ENCODE measurements at places on chromosomes 1 and 21. TPM values are rescaled to one million over a fixed set of nuclear protein-coding genes. Genes with fewer than 3 reads are reported as not detected.
A peak's percentile ranks its signal among the peaks of the same experiment; 100 is the strongest.

DNA sequence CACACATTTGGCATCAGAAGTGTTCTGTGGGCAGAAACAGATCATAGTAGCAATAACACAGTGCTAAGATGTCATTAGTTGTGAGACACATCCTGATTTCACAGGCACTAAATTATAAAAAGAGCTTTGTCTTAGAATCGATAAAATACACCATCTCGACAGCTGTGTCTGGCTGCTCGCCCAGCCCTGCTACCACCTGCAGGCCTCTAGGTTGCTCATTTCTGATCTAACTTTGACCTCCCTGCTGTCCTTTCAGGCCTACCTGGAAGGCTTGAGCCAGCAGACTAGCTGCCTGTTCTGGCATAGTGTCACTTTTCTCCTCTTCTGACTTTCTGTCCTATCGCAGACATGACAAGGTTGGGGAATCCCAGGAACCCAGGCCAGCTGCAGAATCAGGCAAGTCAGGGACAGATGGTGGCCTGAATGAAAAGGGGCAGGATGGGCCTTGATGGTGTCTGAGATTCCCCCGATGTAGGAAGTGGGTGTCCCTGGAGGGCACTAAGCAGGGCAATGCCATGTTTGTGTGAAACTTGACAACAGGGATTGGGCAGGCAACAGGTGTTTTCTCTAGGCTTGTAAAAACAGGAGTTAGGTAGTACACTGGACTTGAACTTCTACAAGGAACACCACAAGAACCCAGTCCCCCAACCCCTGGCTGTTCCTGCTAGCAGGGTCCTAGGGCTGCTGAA, 66.6 kb upstream of the RHOU start:
- no peak for DNase-seq

- no peak for DNase-seq
Observed at GRCh38 chr1:75074831-75075395, 59.3 kb upstream of the LHX8 start.

DNA sequence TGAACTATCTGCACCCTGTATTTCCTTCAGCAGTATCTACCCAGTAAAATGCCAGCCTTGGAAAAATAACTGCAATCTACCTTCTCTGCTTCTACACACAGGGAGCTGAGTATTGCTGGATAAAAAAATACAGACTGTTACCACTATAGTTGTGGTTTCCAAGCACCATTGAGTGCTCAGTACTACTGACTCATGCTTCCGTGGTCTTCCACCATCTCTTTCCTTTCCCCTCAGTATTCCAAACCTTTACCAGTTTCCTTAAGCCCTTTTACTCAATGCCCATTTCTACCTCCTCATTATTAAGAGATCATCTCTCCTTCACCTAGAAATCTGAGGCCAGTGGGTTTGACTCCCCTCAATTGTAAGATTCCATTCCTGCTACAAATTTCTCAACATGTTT, 23.8 kb downstream of the GLMN start:
- DNase-seq: peak; percentile 64

DNA sequence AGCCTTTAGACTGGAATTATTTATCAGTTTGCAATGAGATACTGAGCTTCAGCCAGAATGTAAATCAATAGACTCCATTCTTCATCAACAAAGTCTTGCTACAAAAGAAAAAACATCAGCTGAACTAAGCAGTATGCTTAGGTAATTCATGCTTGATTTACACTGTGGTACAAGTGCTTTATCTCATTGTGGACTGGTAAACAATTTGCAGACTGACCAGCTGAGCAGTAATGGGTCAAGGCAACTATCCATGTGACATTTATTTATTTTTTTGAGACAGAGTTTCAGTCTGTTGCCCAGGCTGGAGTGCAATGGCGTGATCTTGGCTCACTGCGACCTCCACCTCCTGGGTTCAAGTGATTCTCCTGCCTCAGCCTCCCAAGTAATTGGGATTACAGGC, 39.8 kb upstream of the SYT2 start:
- DNase-seq: no peak

DNA sequence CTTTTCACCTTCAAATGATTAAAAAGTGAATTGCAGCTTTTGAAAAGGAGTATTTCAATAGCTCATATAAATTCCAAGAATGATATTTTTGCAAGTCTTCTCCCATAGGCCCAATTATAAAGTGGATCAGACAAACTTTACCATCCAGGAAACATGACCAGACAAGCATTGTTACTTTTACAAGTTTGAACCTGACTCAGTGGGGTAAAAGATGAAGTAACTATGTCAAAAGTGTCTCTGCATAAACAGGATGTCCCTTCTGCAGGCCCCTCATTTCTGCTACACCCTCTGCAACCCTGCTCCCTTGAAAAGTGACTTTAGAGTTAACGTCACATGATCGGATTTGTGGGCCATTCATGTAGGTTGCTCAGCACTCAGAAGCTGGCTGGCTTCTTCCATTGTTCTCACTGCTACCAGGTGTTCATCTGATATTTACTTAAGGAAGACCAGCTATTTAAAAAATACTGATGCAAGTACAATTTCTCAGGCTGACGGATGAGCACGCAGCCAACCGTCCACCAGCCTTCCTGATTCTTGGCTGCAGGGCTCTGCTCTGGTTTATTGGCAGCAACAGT, 32.3 kb downstream of the URB1 start:
- DNase-seq: no peak

GRCh38 chr1:185843297-185843869, 109.2 kb downstream of the HMCN1 start:
- DNase-seq: no peak

DNA sequence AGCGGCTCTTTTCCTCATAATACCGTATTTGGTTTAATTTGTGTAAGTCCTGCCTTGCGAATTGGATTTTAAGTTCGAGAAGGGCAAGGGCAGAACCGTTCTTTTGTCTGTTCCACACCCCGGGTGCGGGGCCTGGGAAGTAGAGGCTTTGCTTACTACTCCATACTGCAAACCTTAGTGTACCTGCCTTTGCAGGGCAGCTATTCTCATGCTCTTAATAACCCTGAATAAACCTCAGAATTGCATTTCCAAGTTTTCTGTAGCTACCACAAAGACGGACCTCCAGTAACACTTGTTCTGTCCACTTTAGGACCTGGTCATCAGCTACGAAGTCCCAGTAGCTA, 657 bp upstream of the HNRNPU start:
- DNase-seq: peak; percentile 73

DNA sequence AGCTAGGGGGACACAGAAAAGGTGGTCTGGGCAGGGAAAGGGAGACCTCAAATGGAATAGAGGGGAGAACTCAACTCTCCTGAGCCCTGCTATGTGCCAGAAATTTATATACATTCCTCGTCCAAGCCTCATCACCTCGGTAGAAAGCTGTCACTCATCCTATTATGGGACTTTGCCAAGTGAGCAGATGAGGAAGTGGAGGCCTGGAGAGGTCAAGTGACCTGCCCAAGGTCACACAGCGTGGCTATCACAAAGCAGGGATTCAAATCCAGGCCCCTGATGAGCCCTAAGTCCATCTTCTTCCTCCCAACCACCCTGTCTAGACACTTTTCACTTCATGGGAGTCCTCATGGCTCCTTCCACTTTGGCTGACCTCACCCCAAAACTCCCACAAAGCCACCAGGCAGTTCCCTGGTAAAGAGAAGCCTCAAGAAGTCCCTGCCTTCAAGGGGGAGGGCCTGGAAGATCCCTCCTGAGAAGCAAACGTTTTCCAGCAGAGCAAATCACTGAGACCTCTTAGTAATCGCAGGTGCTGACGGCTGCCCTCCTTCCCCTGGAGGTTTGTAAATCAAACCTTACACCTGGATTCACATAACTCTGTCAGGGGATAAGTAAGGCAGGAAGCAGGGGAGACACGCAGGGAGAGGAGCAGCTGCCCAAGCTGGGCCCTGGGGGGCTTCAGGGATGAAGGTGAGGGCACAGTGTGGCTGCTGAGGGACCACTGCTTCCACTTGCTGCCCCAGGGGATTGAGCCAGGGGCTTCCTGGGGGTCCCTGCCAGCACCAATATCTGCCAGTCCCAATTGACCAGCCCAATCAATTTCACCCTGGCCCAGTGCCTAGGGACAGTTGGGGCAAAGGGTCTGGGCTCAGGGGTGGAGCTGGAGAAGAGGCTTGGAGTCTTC, 351.2 kb downstream of the MATN1 start:
- DNase-seq: peak; percentile 70

DNA sequence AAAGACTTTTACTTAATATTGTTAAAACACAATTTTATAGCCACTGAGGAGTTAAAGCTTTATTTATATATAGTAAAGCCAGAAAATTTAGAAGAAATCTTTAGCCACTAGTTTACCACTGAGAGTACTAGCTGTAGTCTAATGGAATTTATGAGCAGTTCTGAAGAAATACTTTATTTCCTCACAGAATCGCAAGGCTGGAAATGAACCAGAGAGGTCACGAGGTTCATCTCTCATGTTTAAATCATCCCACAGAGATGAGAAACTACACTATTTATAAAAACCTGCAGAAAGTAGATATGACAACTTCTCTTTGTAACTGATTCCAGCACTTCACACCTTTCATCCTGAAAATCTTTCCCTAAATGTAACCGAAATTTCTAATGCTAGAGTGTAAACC, 26.0 kb downstream of the ADGRL4 start:
- no peak for DNase-seq

Gene LRRC39
- 1.2 TPM for total RNA-seq
